Activated CD4-positive, alpha-beta T cell treated with anti-CD3 and anti-CD28 coated beads, Interleukin-2, amount 50 U/mL, for 24 hours (primary cell): ENCODE measurements at places on chromosomes 2 and 18.

DNA sequence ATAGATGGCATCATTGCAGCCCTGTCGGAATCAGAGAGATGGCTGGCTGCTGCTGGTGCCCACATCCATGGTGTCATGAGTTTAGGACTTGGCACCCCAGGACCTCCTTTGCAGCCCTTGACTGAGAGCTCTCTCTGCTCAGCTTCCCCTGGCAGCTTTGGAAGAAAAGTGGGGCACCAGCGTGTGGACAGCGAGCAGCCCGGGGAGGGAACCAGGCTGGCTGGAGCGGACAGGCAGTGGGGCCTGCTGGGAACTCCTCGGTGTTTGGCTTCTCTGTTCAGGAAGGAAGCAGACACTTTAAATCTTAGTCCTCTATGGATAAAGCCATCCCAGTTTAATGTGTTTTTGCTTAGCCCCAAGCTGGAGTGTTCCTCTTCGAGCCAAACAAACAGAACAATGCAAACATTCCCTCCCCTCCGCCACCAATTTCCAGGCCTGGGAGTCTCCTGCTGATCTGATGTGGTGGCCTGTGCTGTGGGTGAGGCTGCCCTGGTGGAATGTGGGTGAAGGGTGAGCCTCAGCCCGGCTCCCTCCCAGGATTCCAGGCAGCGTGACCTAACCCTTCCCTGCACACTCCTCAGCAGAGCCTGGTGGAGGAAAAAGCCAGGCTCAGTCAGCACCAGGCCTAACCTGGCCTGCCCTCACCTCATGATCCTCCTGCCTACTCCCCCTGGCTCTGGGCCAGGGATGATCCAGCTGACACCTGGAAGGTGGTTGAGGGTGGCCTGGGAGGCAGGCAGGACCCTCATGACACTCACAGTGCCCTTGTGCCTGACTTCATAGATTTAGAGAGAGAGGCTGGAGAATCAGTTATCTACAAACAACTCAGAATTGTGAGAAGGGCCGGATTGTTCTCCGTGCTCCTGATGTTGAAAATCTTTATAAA, 21.6 kb upstream of the ITGB6 start:
- DNase-seq, result no peak

DNA sequence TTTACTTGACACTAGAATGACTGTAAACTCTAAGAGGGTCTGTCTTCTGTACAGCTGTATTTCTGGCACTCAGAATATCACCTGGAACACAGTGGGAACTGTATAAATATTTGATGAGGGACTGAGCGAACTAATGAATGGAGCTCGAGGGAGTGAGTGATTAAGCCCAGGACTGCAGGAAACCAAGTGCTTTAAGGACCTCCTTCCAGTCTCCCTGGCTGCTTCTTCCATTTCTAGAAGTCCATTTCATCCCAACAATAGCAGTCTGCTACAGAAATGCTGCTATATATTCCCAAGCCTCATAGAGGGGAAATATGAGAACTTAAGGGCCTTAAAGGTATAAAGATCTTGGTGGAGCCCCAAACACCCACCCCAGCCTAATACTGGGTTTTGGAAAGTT, 2.8 kb upstream of the IL1RL2 start:
- no peak for DNase-seq

- no peak for DNase-seq
Observed at GRCh38 chr2:82730811-82731210, 1728.3 kb downstream of the SUCLG1 start.

- no peak for DNase-seq
Observed at GRCh38 chr2:54161660-54162424, 46.4 kb downstream of the ACYP2 start.

DNA sequence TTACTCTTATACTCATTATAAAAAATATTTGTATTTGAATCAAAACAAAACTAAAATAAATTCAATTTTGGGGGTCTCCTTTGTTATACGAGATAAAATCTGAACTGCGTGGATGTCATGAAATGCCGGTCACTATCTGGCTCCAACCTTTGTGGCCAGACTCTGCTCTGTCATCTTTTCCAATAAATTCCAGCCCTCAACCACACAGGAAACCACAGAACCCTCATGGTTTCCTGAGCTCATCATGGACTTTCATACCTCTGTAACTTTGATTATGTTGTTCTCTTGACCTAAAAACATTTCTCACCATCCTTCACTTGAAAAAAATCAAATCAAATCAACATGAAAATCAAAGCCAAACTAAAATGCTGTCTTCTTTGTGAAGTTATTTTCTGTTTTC, 724.7 kb downstream of the METTL4 start:
- DNase-seq, result no peak

- no peak for DNase-seq
Observed at GRCh38 chr2:214311031-214311533, 99.8 kb upstream of the VWC2L start.

DNA sequence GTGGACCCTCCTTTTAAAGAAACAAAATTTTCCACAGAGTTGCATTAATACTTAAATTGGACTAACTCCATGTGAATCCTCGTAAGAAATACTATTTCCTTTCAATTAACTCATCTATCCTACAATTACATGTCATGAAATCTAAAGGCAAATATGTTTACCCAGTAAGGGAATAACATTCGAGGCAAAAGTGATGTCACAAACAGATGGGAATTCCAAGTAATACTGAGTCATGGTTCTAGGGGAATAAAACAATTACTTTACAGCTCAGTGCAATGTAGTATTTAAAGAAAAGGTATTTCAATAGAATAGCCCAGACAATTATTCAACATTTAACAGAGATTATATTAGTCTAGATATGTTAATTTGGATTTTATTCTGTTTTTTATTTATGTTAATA, 205.8 kb downstream of the ZNF385B start:
- no peak for DNase-seq

DNA sequence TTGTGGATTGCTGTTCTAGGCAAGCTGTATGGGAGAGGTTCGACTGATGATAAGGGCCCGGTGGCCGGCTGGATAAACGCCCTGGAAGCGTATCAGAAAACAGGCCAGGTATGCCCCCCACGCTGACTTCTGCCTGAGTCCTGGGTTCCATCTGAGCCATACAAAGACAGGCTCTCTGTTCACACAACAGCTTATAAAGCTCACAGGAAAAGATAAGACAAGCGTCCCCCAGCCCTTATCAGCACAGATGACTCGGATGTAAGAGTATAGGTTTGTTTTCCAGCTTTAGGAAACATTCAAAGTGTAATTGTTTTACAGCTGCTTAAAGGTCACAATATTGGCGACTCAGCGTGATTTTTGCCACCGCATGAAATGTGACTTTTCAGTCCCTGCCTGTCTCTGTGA, 12.7 kb downstream of the CNDP2 start:
- DNase-seq, result no peak

- DNase-seq, result no peak
Observed at GRCh38 chr2:76050196-76050595, 339.5 kb upstream of the GCFC2 start.

DNA sequence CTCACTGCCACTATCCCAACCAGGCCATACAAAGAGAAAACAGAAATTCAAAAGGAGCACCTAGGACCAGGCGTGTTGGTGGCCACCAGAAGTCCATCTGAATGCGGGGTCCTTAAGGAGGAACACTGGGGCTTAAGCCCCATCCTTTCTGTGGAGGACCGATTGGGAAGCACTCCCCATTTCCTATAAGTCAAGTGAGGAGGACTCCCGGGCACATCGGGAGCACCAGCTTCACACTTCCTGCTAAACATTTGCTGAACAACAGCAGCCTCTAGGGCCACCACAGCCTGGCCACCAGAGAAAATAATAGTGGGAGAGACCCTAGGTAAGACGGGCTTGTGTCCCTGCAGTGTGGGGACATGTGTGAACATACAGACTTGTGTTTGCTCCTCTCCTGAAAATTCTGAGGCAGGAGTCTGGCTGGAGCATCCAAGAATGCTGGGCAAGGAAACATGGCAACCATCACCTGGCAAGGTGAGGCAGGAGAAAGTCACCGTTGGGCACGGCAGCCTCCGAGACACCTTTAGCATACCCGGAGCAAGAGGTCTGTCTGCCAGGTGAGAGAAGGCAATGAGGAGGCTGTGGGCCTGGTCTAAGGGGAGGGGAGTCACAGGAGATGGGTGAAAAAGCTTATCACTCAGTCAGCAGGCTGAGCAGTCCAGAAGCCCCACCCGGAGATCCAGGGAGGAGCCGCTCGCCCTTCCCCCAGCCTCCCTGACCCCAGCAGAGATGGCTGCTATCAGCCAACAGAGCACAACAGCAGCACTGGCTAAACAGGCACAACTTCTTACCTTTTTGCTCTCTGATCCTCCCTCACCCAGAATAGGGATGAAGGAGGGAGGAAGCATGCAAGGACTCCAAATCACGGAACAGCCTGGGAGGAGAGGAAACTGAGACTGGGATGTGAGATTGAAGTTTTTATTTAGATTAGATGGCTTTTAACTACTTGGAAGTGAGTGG, 282.3 kb downstream of the EIPR1 start:
- no peak for DNase-seq

- no peak for DNase-seq
Observed at GRCh38 chr18:9851511-9851910, 34.3 kb upstream of the TXNDC2 start.

- DNase-seq, result no peak
Observed at GRCh38 chr2:75605770-75606529, 40.6 kb upstream of the MRPL19 start.

DNA sequence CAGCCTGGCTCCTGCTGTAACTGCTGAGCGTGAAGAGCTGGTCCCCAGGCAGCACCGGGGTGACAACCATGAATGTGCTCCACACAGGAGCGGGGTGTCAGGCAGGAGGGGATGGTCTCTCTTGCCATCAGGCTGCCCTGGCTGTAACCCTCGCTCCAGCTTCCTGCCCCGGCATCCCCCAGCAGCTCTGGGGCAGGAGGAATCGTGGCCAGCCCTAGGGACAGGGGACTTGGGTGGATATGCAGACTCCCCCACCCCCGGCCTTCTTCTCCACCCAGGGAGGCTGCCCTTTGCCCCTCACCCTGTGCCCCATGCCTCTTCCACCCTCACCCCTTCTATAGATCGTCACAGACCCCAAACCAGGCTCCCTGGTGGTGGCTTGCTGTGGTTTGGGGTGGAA, 69.4 kb upstream of the SMAD7 start:
- no peak for DNase-seq

DNA sequence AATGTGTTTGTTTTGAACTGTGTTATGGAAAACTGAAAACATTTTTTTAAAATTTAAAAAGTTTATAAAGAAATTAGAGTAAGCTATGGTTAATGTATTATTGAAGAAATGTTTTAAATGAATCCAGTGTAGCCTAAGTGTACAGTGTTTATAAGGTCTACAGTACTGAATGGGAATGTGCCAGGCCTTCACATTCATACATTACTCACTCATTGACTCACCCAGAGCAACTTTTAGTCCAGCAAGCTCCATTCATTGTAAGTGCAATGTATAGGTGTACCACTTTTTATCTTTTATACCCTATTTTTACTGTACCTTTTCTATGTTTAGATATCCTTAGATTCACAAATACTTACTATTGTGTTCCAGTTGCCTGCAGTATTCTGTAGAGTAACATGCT, 215.1 kb upstream of the THUMPD2 start:
- DNase-seq, result no peak
